ENCODE measurements at places on chromosomes 11 and 22. TPM values are rescaled to one million over a fixed set of nuclear protein-coding genes. Genes with fewer than 3 reads are reported as not detected.

GRCh38 chr11:17810746-17811145 lies 76.2 kb downstream of the KCNC1 start:
- no peak for DNase-seq

The ISX gene
- total RNA-seq, result not detected

GRCh38 chr22:46863794-46864193 lies 101.3 kb downstream of the TBC1D22A start:
- no peak for DNase-seq

GRCh38 chr22:32752816-32753520 lies 48.5 kb upstream of the TIMP3 start:
- no peak for DNase-seq

- no peak for DNase-seq
These were observed 3.3 kb downstream of the OSBP2 start for GRCh38 chr22:30697975-30698374.

The OR2AG1 gene
- total RNA-seq, result not detected

- DNase-seq, result no peak
These were observed 12.7 kb downstream of the PDHX start for GRCh38 chr11:34928960-34929680.

The DCDC1 gene
- total RNA-seq, result 0.25 TPM

The PANX3 gene
- total RNA-seq, result not detected
